ENCODE measurements at places on chromosomes 1 and 21.
A peak's percentile ranks its signal among the peaks of the same experiment; 100 is the strongest.

DNA sequence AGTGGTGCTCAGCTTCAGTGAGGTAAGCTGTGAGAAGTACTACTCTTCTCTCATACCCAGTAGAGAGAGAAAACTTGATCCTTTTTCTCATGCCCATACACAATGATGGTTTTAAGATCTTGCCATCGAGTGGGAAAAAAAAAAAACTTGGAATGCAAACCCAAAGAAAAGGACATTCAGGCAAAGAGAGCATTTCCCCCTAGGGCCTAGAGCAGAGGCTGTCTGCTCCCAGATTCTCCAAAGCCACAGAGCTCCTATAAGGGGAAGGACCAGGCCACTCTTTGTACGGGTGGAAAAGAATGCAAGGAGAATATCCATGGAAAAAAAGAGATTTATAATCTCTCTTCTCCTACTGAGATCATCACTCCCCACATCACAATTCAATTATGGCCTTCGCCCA, 34.9 kb downstream of the MROH9 start:
- no peak for DNase-seq

GRCh38 chr1:26536081-26536480, 6.5 kb downstream of the RPS6KA1 start:
- no peak for DNase-seq

- DNase-seq = no peak
Observed at GRCh38 chr1:59027177-59027576, 243.3 kb upstream of the JUN start.

GRCh38 chr21:43975469-43976098, 36.5 kb upstream of the TRAPPC10 start:
- DNase-seq = peak; percentile 20

DNA sequence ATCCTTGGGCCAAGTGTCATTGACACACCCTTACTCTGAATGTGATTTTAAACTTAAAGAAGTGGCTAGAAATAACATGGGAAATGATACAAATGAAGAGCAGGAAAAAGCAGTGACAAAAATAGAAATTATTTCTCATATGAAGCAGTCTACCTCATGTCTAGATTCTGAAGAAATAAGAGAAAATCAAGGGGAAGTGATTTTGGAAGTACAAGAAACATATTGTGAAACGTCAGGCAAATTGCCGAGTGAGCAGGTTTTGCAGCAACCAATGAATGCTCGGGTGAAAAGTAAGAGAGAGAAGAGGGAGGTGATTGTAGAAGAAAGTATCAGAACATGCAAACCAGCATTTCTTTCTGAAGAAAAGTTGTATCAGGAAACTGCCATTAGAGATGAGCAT, 130.7 kb downstream of the MACF1 start:
- no peak for DNase-seq

- DNase-seq = no peak
Observed at GRCh38 chr21:38469642-38470041, 28.6 kb downstream of the ERG start.

GRCh38 chr1:48649880-48650279, 126.8 kb downstream of the BEND5 start:
- no peak for DNase-seq

DNA sequence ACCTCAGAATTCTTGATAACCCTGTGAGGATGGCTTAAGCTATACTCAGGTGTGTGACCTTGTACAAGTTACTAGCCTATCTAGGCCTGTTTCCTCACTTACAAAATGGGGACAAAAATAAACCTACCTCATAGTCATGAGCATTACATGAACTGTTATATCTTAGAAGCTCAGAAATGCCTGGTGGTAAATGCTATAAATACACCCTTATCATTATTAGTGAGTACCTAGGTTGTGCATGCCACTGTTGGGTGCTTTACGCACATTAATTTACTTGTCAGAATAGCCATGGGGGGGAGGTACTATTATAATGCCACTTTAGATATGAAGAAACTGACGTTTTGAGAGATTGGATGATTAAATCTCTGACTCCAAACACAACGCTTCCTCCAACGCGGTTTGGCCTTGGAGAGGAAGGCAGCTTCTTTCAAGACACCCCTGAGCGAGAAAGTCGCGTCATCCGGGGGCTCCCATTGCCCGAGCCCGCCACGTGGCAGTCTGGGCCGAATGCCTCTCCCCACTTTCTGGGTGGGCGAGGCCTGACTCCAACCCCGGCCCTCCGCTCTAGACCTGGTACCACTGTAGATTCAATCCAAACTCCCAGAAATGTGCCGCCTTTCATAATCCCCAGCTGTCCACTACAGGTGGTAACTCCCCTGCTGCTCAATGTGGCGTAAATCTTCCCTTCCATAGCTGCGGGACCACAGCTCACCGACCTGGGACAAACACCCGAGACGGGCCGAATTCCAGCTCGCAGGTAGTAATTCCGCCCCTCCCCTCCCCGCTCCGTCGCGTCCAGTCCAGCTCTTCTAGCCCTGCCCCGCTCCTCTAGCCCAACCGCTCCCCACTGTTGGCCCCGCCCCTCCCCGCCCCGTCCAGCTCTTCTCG, 771 bp upstream of the RAD54L start:
- DNase-seq = peak; percentile 72

DNA sequence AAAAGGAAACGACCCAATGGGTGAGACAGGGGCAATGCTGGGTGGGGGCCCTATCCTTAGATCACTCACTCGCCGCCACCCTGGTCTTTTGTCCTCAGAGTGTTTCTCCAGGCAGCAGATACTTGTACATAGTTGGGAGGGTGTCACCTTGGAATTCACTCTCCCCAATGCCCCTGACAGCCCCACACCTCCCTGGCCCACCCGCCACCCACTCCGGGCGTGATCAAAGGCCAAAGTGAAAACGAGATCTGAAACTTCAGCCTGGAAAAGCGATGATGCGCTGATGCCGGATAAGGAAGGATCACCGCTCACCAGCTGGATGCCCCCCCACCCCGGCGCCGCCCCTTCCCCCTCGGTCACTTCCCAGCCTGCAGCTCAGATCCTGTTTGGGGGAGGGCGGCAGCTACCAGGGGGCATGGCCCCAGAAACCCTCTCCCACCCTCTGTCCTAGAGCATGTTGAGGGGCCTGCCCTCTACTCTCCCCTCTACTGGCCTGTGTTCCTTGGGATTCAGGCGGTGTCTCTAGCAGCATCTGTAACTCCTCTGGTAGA, 33.6 kb upstream of the CASZ1 start:
- DNase-seq = no peak

GRCh38 chr1:21559788-21560567, 50.8 kb downstream of the ALPL start:
- DNase-seq = no peak

- no peak for DNase-seq
Observed at GRCh38 chr1:30339866-30340265, 383.5 kb downstream of the MATN1 start.

DNA sequence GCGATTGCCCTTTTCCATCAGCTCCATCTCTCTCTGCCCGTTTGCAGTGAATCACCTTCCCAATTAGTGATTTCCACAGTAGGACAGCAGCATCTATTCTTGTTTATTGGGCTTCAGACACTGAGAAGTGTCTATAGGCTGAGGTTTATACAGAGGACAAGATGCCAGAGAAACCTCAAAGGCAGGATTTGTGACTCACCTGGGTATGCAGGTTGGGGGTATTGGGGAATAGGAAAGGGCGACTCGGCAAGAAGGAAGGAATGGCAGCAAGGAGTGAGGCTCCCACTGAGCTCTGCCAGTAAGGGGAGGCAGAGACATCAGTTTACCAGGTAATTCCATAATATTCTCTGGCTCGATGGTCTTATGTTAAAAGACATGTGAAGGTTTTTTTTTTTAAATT, 25.3 kb upstream of the ABCA4 start:
- DNase-seq = no peak

DNA sequence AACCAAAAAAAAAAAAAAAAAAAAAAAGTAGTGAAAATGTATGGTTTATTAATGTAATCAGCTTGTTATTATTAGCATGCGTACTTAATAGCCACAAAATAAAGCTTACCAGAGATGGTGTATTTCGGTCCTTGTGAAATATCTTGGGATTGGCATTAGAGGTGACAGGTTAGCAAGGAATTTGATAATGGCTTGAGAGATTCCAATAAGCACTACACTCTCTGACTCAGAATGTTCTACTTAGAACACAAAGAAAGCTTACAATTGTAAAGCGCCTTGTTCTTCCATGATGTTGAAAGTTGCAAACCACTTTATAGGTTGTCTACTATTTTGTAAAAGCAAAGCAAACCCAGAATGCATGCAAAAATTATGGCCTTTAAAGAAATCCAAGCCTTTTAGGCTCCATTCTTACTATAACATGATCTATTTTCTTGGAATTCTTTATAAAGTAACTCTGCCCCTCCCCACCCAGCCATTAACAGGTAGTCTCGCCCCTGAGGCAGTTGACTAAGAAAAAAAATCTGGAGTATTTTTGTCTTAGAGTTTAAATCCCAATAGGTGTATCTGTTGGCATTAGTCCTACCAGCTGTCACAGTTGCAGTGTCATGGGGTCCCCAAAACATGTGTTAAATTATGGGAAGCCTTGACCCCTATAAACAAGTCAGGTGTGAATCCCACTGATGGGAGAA, 129.2 kb downstream of the DHRS3 start:
- no peak for DNase-seq

DNA sequence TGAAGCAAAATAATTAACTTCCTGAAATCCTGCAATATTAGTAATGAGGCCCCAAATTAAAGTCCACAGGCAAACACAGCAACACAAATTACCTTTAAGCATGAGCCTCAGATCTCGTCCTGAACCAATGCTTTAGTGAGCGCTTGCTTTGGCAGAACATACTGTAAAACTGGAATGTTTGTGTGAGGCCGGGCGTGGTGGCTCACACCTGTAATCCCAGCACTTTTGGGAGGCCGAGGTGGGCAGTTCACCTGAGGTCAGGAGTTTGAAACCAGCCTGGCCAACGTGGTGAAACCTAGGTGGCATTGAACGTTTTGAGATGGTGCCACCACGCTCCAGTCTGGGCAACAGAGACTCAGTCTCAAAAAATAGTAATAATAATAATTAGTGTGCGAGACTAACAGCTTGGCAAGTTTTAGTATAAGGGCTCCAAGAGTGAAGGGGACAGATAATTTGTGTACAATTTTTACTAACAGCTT, 17.8 kb downstream of the SFPQ start:
- no peak for DNase-seq

DNA sequence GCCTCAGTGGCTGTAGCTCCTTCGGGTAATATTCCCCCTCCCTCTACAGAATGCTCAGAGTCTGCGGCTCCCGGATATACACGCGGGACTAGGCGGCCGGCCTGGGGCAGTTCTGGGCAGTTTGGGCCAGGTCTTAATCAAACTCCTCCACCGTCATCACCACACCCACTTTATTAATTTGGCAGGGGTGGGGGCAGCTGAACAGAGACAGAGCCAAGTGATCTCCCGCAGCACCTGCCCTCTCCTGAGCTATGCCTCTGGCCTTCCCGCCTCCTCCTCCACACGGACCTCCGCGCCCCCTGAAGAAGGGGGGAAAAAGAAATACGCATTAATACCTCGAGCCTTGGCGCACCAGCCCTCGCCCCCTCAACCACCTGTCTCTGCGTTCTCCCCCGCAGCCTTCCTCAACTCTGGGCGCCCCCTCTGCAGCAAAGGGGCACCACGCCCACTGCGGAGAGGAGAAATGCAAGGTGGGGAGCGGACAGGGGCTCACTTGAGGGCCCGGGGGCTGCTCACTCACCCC, 42.6 kb downstream of the CD34 start:
- no peak for DNase-seq

GRCh38 chr1:38815903-38816627, 43.5 kb downstream of the RRAGC start:
- no peak for DNase-seq

- DNase-seq = no peak
Observed at GRCh38 chr1:171664976-171665375, 12.5 kb upstream of the MYOC start.

DNA sequence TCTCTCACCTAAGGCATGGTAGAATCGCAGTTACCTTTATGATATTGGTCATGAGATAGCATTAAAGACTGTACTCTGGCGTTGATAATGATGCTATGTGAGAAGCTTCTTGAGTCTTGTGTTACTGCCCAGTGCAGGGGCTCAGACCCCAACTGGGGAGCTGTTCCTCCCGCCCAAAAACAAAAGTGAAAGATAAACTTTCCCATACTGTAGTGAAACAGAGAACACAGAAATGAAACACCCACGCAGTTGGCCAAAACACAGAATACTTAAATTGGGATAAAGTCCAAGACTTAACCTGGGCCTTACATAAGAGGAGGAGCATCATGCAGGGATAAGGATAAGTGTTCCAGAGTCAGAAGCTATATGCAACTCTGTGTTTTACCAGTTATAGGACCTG, 130.6 kb downstream of the HHIPL2 start:
- DNase-seq = no peak

GRCh38 chr21:30102871-30103270, 63.7 kb downstream of the CLDN17 start:
- no peak for DNase-seq

DNA sequence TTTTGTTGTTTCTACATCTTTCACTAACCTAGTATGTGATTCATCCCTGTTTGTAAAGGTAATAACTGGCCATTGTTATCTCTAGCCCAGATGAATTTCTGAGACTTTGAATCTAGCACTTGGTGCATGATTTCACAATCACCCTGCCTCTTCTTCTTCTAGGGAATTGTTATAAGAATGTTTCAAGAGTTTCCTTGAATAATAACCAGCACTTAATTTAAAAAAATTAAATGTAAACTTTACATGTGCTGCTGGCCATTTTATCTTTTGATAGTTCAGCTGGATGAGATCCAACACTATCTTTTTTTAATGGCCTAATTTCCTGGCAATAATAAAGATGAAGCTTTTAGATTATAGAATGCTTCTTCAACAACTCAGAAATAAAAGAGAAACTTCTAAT, 31.8 kb downstream of the UBE2U start:
- DNase-seq = no peak

- DNase-seq = no peak
Observed at GRCh38 chr21:41817877-41818855, 51.3 kb upstream of the RIPK4 start.

DNA sequence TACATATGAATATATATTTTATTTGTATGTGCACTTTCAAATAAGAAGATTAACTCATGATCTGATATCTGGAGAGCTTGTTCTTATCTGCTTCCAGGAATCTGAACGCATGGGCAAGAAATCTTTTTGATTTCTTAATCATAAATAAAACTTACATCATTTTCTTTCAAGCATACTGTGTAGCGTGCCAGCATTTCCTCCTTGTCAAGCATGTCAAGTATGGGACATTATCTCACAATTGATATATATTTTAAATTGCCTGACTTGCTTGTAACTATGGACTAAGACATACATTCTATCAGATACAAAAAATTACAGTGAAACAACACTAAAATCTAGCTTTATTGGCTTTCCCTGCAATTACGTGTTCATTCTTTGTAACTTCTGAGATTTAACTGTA, 1128.2 kb downstream of the PLA2G4A start:
- no peak for DNase-seq

DNA sequence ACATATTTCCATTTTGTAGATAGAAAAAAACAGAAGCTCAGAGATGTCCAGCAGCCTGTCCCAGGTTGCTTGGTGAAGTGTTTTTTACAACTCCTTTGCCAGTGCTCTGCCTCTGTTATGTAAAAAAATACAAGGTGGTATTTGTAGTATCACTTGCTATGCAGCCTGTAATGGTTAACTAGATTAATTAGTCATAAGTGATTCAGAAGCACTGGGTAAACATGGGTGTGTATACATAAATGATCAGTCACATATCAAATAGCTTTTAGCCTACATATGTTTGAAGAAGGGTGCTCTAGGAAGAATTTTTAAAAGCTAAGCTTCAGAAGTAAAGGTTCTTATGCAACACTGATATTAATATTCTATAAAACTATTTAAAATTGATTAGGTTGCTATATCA, 70.0 kb upstream of the MAGI3 start:
- DNase-seq = no peak

Measured in NCI-H446 (cell line).